Activated CD8-positive, alpha-beta memory T cell treated with anti-CD3 and anti-CD28 coated beads for 1 hour (primary cell): ENCODE measurements at places on chromosomes 16 and 17.
A peak's percentile ranks its signal among the peaks of the same experiment; 100 is the strongest.

- DNase-seq: no peak
Observed at GRCh38 chr16:88369447-88370008, 13.2 kb upstream of the ZNF469 start.

DNA sequence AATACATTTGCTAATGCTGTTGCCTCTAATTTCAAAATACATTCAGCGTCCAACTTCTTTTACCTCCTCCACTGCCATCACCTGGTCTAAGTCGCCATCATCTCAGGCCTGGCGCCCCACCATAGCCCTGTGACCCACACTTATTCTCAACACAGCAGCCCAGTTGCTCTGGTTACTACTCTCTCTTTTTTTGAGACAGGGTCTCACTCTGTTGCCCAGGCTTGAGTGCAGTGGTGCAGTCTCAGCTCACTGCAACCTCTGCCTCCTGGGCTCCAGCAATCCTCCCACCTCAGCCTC lies 7.5 kb upstream of the NKD1 start:
- DNase-seq: no peak

DNA sequence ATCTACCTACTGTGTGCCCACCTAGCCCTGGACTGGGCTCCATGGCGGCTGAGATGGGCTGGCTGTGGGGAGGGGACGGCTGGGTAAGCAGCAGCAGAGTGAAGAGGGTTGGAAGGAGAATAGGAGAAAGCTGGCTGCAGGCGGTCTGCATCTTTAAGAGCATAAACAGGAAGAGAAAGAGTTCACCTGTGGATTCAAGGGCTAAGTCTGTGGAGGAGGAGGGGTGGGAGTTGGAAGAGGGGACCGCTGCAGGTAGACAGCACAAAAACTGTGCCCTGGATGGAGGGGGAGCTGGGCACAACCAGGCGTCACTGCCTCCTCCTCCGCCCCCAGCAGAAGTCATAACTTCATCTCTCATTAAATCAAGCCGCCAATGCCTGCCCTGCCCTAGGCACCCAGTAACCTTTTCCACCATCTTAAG lies 677 bp downstream of the SLC13A2 start:
- no peak for DNase-seq

DNA sequence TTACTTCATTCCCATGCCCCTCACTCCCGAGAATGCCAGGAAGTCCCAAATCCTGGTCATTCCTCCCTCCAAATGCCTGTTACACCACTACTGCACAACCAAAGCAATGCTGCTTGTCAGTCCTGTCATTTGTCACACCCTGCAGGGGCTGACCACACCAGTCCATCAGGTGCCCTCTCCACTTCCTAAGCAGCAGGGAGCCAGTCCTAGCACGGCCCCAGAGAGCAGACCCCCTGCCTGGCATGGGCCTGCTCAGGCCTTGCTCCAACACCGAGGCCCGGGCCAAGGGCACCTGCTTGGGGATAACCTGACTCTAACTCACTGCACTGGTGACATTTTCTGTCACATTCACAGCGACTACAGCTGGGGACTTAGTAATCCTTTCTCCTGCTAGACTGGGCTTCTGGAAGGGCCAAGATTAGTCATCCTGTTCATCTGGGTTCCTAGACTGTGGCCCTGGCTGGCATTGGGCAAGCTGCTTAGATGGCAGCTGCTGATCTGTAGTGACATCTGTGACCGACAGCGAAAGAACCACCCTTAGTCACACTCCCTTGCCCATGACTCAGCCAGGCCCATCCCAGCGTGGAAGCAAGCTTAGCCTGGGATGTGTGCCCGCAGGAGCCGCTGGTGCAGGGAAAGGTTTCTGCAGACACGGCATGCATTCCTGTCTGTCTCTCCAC lies 5.4 kb downstream of the ALYREF start:
- DNase-seq: no peak

- DNase-seq: no peak
Observed at GRCh38 chr17:58944166-58944565, 162.5 kb downstream of the TRIM37 start.

GRCh38 chr17:6444571-6445335 lies 498 bp downstream of the PIMREG start:
- DNase-seq: no peak

DNA sequence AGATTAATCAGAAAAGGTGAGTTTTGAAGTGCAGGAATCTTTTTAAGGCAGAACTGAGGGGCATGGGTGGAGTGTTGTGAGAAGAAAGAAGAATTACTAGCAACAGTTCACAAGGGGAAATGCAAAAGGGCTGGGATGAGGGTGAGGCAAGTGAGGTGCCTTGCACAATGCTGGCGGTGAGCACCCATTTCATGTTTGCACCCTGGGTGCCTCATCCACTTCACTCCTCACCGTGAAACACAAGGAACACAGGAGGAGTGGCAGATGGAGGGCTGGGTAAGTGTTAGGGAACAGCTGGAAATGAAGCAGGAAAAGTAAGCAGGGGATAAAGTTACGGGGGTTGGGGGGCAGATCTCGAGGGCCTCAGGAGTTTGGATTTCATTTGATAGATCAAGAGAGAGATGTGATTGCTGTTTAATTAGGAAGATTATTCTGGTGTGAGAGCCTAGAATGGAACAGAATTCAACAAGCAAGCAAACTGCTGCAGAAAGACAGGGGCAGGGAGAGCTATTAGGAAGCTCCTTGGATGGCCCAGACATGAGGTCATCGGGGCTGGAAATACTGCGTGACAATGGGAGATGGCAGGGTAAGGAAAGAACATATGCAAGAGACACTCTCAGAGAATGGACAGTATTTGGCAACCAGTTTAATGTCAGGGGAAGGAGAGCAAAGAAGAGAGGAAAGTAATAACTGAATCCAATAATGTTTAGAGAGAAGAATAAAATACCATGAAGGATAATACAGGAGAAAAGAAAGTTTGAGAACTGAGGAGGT lies 8.3 kb upstream of the HEATR6 start:
- no peak for DNase-seq

DNA sequence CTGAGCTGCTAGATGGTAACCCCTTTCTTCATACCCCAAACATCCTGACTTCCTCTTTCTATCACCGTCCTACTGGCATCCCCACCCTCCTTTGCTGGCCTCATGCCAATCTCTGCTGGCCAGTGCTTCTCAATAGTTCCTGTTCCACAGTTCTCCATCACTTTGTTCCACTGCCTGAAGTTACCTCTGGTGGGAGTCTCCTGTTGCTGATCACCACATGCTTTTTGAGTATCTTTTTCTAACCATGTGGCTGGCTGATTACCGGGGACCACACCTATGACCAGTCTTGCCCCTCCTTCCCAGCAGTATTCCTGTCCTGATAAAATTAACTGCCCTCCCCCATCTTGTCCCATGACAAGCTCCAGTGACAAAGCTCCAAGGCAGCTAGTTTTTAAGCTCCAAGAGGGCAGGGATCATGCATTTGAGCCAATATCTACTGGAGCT lies 380.4 kb upstream of the CCL2 start:
- DNase-seq: no peak

- DNase-seq: no peak
Observed at GRCh38 chr17:3765981-3766380, 35.0 kb downstream of the ITGAE start.

DNA sequence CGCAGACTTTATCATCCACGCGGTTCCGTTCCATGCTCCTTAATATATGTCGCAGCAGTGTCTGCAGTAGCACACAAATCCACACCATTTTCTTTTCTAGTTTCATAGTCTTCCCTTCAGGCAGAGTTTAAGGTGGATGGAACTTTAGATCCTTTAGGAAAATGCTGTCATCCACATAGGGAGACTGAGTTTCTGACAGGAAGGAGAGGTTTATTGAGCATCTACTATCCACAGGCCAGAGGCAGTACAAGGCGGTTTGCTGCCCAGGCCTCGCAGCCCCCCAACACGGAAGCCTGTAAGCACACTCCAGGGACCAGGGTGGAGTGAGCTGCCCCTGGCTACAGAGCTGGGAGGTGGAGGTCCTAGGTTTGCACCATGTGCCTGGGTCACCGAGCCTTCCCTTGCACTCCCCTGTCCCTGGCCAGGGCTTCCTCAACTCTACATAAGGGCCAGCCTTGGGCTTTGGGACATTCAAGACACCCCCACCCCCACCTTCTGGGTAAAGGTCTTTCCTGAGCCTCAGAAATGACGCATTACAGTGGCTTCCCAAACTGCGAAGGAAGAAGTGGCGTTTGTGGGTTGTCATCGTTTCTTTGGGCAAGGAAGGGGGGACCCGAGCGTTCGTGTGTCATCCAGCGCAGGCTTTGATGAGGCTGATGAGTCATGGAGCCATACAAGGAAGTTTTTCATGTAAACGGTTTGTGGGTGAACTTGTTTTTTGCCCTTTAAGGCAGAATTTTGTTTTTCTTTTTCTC lies 146.5 kb upstream of the PLCG2 start:
- DNase-seq: peak; percentile 58

- DNase-seq: no peak
Observed at GRCh38 chr17:52048137-52048898, 110.2 kb downstream of the CA10 start.

- DNase-seq: no peak
Observed at GRCh38 chr16:46763147-46763546, 15.0 kb upstream of the MYLK3 start.

DNA sequence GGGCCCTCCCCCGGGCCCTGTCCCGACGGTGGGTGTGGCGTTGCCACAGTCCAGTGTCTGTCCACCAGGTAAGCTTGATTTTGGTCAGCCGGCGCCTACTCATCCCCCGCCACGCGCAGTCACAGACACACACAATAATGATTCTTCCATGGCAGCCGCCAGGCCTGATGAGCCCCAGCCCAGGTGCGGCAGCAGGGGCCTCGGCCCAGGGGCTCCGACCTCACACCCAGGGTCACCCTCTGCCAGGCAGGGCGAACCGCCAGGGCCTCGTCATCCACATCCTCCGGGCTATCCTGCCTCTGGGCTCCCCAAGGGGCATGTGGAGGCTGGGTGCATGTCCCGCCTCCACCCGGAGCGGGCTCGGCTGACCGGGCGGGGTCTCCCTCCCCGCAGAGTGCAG lies 7.5 kb downstream of the TPSG1 start:
- DNase-seq: no peak

- DNase-seq: no peak
Observed at GRCh38 chr16:84712801-84713775, 13.3 kb downstream of the USP10 start.

DNA sequence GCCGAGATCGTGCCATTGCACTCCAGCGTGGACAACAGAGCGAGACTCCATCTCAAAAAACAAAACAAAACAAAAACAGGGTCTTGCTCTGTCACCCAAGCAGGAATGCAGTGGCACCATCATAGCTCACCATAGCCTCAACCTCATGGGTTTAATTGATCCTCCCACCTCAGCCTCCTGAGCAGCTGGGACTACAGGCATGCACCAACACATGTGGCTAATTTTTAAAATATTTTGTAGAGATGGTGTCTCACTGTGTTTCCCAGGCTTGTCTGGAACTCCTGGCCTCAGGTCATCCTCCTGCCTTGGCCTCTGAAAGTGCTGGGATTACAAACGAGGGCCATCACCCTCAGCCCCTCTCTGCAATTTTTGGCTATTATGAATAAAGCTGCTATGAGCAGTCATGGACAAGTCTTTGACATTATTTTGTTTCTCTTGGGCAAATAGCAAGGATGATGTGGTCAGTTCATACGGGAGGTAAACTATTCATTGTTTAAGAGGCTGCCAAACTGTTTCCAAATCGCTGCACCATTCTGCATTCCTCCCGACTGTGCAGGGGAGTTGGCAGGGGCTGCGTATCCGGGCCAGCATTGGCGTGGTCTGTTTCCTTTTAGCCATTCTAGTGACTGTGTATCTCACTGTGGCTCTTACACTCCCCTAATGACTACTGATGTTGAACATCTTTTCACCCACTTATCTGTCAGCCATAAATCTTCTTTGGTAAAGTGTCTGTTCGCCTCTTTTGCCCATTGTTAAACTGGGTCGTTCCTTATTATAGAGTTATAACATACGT lies 21.1 kb downstream of the EIF4A3 start:
- no peak for DNase-seq

DNA sequence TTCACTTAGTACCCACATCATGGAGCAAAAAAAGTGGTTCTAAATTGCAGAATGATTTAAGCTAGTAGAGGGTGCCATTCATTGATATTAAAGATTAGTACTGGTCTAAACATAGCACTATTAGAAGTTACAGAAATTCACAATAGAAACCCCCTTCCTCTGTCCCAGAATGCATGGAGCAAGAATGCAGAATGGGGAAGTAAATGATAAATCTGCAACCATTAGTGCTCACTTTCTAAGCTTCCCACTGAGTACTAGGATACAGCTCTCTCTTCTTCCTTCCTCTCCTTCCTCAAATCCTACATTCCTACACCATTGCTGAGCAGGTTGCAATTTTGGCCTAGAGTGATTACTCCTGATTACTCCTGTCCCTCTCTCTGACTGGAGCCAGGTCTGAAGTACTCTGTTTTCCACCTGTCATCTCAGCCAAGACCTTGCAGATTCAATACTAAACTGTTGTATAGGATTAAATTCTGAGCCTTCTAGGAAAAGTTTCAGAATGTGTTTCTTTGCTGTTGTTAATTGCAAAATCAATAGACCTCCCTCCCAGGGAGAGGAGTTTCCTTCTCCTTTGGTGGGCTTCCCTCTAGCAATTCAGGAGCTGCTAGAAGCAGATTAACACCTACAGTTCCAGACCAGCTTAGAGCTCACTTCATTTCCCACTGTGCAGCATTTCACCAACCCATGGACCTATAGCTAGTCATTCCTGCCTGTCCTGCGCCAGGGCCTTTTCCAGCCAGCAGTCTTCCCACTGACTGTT lies 165.5 kb upstream of the TBX2 start:
- DNase-seq: no peak

DNA sequence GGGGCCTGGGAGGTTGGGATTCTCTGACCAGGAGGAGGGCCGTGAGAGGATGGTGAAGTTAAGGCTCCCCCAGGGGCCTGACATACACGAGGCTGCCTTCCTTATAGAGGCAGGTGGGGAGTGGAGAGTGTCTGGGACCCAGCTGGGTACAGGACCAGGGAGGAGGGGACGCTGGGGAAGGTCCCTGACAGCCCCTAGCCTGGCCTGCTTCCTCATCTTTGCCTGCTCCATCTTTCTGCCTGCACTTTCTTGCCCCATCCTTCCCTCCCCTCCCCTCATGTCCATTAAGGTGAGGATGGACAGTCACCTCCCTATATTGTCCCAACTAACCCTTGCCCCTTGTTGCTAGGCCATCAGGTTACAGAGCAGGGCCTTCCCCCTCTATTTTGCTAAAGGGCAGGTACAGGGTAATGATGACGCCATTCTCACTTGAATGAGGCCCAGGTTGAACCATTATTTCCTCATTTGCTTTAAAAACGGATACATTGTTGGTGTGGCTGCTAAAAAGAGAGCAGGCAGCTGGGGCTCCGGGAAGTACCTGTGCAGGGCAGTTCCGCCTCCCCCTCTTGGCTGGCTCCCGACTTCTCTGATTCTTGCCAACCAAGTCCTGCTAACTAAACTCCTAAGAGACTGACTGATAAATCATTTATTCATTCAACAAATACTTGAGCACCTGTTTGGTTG lies 1.3 kb downstream of the C17orf99 start:
- no peak for DNase-seq

- DNase-seq: no peak
Observed at GRCh38 chr17:17041018-17041521, 1.2 kb upstream of the MPRIP start.

DNA sequence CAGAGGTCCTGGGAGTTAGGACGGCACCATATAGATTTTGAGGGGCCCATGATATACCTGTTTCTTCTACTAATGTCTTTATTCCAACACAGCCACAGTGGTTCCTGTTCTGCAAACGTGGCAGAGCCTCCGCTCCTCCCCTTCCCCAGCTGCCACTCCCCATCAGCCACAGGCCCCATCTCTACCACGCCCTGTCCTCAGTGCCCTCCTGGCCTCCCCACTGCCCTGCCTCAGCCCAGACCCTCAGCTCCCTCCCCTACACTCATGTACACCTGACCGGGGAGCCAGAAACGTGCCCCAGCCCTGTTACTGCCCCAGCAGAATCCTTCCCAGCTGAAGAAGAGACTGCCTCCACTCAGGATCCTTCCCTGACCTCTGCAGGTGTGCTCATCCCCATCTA lies 11.9 kb upstream of the RBFOX3 start:
- no peak for DNase-seq
